ENCODE measurements at places on chromosomes 4 and X. TPM values are rescaled to one million over a fixed set of nuclear protein-coding genes. Genes with fewer than 3 reads are reported as not detected.

- no peak for DNase-seq
Measured at GRCh38 chr4:145177511-145177905, 2.9 kb downstream of the OTUD4 start.

MAGEB10 gene
- total RNA-seq: not detected

DNA sequence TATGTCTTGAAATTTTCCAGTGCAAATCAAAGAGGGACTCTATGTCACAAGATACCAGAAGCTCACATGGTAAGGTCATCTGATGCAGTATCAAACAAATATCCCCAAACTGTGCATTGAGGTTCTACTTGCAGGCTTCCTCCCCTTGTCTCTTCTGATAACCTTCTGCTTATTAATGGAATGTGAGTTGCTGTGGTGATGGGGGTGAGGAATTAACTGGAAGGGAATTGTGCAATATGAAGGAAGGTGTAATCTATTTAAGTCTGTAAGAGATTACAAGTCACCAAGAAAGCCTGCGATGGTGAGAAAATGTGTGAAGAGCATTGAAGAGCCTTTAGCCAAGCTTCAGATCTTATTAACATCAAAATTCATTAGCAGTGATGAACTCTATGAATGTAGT, 15.4 kb upstream of the MAGED1 start:
- no peak for DNase-seq

ETDB gene
- total RNA-seq: not detected

DNA sequence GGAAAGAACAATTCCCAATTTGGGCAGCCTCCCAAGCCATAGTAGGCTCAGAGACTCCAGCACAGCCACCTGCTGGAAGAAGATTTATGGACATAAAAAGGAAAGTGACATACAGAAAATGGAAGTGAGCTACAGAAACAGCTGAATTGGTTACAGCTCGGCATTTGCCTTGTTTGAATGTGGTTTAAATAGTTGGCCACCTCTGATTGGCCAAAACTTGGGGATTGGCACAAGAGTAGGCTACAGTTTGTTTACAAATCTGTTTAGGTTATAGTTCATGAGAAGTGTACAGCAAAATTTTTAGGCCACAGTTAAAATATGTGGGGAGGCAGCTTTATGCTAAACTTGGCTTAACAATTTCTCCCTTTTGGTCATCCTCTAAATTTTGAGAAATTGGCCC, 150.4 kb downstream of the MAGEC1 start:
- no peak for DNase-seq

- DNase-seq: no peak
Measured at GRCh38 chr4:183200453-183200852, 101.4 kb downstream of the WWC2 start.

RHOXF1 gene
- 0.98 TPM for total RNA-seq

MID1 gene
- 9.2 TPM for total RNA-seq

DNA sequence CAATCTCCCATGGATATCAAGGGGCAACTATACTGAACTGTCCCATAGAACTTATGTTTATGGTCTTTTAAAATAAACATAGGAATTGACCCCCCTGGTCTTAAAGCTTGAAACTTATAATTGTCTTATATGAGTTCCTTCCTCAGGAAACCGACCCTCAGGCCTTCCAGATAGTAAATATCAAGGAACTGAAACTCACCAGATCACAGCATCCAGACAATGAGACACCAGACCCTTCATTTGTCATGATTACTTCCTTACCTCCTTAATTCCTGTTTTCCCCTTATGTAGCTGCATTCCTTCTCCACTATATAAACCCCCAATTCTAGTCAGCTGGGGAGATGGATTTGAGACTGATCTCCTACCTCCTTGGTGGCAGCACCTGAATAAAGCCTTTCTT, 94.8 kb upstream of the GRPR start:
- DNase-seq: no peak

DNA sequence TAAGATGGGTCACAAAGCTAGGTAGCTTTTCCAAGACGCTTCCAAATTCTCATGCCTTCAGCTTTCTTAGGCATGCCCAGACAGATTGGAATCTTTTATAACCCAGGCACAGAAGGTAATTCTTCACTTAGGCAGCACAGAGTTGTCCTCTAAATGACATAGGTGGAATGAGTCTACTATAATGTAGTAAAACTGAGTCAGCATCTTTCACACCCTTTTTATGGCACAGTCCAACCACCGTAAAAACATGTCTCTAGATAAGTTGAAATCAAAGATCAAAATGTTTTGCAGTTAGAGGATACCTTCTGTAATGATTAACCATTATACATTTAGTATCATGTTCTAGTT, 128.4 kb upstream of the FAT1 start:
- DNase-seq: no peak

DNA sequence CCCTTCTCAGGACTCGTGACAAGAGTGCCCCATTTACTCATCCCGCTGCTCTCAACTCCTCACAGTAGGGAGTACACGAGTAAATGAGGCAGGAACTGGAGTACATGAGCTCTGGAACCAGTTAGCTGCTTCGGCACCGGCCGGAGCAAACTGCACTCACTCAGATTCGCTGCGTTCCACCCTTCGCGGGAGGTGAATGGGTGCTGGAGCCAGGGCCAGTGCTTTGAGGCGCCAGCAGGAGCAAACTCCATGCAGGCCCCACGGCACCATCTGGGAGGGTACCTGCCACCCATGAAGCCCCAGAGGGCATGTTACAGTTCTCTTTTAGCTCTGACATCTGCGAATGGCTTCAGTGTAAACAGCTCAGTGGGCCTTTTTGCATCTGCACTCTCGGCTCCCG, 315.5 kb upstream of the GK2 start:
- peak; percentile 14 for DNase-seq

DNA sequence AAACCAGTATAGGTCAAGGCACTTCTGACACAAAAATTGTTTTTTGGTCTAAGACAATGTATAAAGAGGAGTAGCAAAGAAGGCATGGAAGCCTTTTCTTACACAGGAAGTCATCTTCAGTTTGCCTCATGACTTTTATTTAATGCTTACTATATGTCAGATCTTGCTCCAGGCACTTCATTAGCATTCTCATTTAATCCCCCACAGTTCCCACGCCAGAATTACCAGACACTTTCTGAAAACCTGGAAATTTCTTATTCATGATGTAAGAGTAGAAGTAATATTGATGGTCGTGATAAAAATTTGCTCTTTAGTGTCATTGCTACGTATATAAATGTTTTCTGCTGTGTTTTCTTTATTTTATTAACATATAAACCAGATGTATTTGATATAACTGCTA, 39.2 kb downstream of the ARHGEF38 start:
- no peak for DNase-seq

DNA sequence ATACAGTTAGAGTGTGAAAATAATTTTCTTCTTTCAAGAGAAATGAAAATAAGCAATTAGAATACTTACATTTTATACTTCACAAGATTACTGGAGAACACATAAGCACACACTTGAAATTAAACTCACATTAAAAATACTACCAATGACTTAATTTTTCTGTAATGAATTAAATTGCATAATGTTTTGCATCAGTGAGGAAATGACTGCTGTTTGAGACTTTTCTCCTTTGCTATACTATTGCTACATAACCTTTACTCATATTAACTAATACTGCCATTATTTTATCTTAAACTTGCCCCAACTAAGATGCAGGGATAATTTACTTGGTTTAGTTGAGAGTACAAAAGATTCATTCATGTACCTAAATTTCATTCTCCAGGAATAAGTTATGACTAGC, 590.9 kb downstream of the ARAP2 start:
- no peak for DNase-seq

- no peak for DNase-seq
Measured at GRCh38 chr4:143260750-143261149, 75.9 kb upstream of the GAB1 start.

DNA sequence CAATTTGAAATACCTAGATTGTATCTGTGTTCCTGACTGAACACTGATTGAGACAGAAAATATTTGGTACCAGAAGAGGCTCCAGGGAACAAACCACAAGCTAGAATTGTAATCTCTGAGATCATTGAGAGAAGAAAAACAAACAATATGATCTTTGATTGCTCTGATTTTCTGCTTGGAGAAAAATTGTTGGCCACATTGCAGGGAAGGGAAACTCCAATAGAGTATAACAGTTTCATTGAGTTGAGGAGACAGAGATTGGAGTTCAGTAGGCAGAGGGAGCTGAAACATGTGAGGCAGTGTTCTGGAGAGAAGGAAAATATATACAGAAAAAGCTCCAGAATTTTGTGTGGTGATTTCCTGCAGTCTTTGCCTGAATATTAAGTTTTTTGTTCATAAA, 158.2 kb downstream of the C4orf33 start:
- DNase-seq: no peak

DNA sequence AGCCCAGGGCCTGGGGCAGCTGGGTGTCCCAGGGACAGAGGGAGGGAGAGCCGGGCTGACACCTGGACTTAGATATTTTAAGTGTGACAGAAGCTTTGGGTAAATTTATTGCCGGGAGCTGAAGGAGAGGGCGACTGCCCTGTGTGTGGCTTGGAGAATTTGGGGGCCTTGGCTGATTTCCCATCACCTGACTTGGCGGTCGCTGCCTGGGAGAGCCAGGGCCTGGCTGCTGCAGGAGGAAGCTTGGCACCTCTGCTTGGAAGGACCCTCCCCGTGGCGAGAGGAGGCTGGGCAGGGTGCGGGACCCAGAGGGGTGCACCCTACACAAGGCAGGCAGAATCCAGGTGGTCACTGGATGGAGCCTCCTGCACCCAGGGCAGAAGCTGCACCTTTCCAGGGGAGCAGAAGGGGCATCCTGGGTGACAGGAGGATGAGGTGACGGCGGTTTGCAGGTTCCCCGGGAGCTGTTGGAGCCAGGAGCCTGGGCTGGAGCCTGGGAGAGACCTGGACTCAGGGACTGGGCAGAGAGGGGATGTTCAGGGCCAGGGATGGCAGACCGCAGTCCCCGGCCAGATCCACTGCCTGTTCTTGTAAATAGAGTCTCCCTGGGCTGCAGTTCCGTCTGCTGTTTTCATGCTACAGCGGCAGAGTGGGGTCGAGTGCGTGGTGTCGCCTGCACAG, 72.0 kb downstream of the RGS12 start:
- DNase-seq: no peak

DNA sequence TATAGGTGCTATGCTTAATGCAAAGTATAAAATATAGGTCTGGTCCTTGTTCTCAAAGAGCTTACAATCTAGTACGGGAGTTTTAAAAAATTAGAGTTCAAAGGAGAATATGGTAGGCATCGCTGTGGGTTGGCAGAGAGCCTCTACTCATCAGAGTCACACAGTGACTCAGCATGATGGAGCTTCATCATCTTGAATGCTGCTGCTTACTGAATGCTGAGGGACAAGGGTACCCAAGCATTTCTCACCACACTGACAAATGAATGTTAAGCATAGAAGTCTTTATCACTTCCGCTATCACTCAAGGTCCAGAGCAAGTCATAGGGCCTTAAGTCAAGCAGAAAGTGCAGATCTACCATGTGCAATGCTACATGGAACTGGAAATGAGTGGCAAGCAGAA, 268.6 kb upstream of the IGFBP7 start:
- DNase-seq: no peak

GRCh38 chr4:93749292-93749761, 79.2 kb upstream of the ATOH1 start:
- no peak for DNase-seq

DNA sequence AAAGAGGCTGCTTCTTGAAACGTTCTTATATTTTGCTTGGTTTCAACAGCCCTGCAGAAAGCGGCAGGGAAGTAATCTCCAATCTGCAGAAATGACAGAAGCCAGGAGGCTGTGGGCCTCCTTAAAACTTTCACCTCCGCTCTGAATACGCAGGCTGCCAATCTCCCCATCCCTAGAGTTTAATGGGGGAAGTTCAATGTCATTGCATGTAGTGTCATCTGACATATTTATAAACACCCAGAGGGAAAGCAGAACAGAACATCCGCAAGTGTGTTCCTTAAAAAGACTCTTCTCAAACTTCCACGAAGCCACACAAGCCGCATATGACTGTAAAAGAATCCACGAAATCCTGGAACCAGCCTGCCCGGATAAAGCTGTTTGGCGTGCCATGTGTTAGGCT, 148.8 kb upstream of the TBL1X start:
- no peak for DNase-seq

DNA sequence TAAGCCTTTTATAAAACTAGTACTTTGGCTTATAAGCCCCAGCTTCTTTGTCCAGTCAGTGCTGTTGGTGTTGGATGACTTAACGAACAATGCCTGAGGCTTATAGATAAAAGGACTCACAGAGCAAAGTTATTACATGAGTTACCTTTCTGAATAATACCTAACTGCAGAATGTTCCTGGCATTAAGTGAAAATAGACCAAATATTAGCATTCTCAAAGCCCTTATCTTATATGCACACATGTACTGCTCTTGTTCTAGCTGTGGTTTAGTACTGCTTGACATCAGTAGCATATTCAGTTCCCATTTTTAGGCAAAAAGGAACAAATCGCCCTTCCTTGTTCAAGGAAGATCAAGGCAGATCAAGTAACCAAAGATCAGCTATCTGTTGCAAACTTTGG, 131.6 kb downstream of the ZNF330 start:
- no peak for DNase-seq

KCNIP4 gene
- 30.4 TPM for total RNA-seq

DNA sequence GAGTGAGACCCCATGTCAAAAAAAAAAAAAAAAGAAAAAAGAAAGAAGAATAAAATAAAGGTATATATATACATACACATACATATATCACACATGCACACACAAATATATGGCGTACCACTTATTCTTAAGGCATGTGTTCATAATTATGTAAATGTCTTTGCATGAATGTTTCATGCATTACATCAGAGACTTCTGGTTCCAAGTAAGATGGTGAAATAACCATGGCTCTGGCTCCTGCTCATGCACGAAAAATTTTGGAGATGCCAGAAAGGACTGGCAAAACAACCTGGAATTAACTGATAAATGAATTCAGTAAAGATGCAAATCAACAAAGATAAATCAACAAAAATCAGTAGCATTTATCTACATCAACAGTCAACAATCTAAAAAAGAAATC, 19.7 kb upstream of the FHIP1A start:
- DNase-seq: no peak

KCNE5 gene
- 1.6 TPM for total RNA-seq

GRCh38 chr4:84666439-84666838, 83.5 kb downstream of the CDS1 start:
- no peak for DNase-seq

MAGEA12 gene
- total RNA-seq: 1.1 TPM

PKD2 gene
- 20.7 TPM for total RNA-seq

DNA sequence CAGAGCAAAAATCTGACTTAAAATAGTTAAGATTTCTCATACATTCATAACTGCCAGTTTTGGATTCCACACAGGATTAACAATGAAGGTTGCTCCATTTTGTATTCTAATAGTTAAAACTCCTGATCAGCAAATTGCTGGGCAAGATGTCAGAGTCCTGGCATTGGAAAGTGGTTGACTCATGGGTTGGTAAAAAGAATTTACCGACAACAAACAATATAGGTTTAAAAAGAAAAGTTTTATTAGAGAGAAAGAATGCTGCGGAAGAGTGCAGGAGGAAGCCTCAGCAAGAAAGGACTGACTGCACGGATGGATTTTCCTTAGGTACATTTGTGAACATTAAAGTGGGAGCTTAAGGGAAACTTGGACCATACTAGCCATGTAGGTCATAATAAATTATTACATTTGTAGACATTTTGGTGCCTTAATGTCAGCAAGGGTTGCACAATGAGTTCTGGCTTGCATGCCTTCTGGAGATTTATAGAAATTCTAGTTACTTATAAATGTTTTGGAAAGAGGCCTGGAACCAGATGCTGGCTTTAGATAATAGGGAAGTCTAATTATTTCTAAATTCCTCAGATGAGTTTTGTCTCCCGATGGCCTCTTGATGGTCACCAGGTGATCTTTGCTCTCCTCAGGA, 25.4 kb upstream of the IL2 start:
- no peak for DNase-seq

GRCh38 chr4:4386736-4387392, at the start of gene NSG1:
Gene NSG1 (plus strand): TSS chr4:4387102. CDS start chr4:4387630, 528 bp downstream.
- peak; percentile 77 for DNase-seq

GRCh38 chr4:11593576-11594116, 165.0 kb upstream of the HS3ST1 start:
- no peak for DNase-seq

Data from glutamatergic neuron (in vitro differentiated cells).